ENCODE measurements at places on chromosomes 6 and 20. TPM values are rescaled to one million over a fixed set of nuclear protein-coding genes. Genes with fewer than 3 reads are reported as not detected.

- no peaks in the 10 kb centered on the region for H3K36me3 ChIP-seq
- H3K27ac ChIP-seq, result no peak overlapping the region
- DNase-seq, result peak; percentile 87
- H3K4me1 ChIP-seq, result peaks cover 5% of the 10 kb centered on the region
- H3K27me3 ChIP-seq, result no peaks in the 10 kb centered on the region
- H3K4me3 ChIP-seq, result no peak overlapping the region
Observed at GRCh38 chr6:722077-722524, 29.2 kb upstream of the EXOC2 start.

DNA sequence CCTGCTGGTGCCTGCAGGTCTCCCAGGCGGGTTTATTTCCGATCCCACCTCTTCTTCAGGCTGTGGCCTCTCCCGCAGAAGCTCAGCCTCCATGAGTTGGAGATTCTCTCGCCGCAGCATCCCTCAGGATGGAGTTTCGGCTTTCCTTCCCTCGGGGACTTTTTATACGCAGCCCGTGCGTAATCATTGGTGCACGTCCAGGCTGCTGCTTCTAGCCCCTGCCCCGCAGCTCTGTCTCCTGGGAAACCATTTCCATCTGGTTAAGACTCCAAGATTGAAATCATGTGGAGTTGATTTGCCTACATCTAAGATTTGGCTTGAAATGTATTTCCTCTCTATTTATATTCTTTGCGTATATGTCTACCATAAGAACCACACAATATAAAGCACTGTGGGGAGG lies 46.7 kb upstream of the CARMIL1 start:
- DNase-seq, result no peak
- H3K27me3 ChIP-seq, result no peaks in the 10 kb centered on the region
- no peaks in the 10 kb centered on the region for H3K4me1 ChIP-seq
- H3K36me3 ChIP-seq, result no peaks in the 10 kb centered on the region
- H3K4me3 ChIP-seq, result no peak overlapping the region

GRCh38 chr6:64290867-64291266 lies 655.3 kb downstream of the PHF3 start:
- H3K36me3 ChIP-seq, result no peaks in the 10 kb centered on the region
- no peak overlapping the region for H3K27ac ChIP-seq
- H3K27me3 ChIP-seq, result no peaks in the 10 kb centered on the region
- H3K4me3 ChIP-seq, result no peak overlapping the region
- H3K4me1 ChIP-seq, result no peaks in the 10 kb centered on the region
- no peak for DNase-seq

- no peaks in the 10 kb centered on the region for H3K27me3 ChIP-seq
- no peak for DNase-seq
- peaks cover 44% of the 10 kb centered on the region for H3K4me1 ChIP-seq
Observed at GRCh38 chr20:19969507-19970255, 47.5 kb upstream of the NAA20 start.

DNA sequence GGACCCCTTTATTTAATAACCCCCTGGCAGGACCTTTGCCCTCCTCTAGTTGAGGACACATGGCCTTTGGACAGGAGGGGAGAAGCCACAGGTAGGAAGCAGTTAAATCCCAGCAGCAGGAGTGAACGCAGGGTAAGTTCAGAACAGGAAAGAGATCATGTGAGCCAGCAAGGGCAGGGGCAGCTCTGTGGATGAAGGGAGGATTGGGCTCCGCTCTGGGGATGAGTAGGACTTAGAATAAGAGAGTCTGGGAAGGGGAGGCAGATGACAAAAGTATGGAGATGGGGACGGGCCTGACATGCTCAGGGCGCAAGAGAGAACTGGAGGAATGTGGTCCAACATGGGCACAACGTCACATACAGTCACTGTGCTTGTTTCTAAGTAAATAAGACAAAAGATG lies 89.0 kb downstream of the NDUFAF5 start:
- DNase-seq, result no peak
- no peak overlapping the region for H3K27ac ChIP-seq

GRCh38 chr6:166470863-166471410 lies 88.2 kb upstream of the MPC1 start:
- H3K4me3 ChIP-seq, result no peak overlapping the region
- no peaks in the 10 kb centered on the region for H3K27me3 ChIP-seq
- DNase-seq, result no peak
- no peaks in the 10 kb centered on the region for H3K4me1 ChIP-seq

DNA sequence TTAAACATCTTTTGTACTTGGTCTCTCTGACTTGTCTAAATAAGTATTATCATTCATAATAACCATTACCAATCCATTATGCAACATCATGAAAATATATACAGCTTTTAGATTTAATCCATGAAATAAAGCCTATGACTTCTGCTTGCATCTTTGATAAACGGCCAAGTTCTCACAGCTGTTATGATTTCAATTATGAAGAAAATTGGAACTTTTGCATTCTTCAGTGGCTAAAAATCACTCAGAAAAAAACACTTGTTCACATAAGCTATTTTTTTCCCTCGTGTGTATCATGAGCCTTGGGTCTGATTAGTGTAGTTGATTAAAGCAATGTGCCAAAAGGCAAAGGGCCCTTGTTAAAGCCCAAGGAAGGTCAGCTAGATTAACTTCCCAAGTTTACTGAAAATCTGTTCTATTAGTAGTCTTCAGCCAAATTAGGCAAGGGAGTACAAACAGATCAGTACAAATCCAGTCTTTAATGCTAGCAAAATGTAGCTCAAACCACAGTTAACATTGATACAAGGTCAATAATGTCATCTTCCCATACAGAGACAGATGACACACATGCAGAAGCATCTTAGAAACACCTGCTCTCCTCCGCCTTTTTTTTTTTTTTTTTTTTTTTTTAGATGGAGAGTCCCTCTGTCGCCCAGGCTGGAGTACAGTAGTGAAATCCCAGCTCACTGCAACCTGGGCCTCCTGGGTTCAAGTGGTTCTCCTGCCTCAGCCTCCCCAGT lies 69.9 kb downstream of the SGK1 start:
- H3K27ac ChIP-seq, result no peak overlapping the region
- DNase-seq, result no peak
- no peaks in the 10 kb centered on the region for H3K36me3 ChIP-seq
- no peaks in the 10 kb centered on the region for H3K27me3 ChIP-seq

DNA sequence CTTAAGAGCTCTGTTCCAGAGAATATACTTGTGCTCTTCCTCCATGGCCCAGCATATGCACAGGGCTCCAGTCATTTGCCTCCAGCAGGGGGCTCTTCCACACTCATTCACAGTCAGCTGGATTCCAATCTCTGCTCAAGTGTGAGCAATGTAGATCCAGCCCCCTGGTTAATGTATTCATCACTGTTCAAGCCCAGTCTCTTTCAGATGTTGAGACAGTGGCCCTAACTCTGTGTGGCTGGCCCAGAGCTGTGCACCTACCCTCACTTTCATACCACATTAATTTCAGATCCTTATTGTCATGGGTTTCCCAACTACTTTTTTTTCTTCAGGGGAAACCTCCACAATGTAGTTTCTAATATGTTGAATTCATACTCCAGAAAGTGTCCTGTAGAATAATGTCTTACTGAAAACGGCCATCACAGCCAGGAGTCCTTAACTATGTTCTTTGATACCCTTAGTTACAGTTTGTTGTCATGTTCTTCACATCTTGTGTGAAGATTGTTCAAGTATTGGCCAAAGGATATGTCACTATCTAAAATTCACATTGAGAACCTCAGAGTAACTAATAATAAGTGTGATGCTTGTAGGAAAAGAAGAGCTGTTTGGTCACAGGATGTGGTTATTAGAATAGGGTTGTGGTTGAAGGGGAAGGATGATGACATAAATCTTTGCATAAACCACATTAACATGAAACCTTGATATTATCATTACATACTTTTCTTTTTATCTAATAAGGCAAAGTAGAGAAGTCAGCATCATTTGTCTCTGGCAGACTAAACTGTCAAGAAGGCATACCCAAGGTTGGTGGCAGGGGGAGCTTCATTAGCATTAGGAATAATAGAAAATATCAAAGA lies 14.4 kb upstream of the HLA-DQA1 start:
- no peaks in the 10 kb centered on the region for H3K27me3 ChIP-seq
- DNase-seq, result peak; percentile 56
- no peak overlapping the region for H3K4me3 ChIP-seq
- H3K27ac ChIP-seq, result no peak overlapping the region

DNA sequence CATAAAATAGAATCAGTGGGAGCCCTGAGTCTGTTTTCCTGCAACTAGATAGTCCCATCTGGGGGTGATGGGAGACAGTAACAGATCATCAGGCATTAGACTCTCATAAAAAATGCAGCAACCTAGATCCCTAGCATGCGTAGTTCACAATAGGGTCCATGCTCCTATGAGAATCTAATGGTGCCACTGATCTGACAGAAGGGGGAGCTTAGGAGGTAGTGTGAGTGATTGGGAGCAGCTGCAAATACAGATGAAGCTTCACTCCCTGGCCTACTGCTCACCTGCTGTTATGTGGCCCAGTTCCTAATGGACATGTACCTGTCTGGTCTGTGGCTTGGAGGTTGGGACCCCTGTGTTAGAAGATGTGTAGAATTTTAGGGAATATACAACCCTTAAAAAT lies 904.5 kb upstream of the EPHA7 start:
- H3K4me3 ChIP-seq, result no peak overlapping the region
- H3K27ac ChIP-seq, result no peak overlapping the region
- no peaks in the 10 kb centered on the region for H3K36me3 ChIP-seq
- DNase-seq, result peak; percentile 3
- H3K27me3 ChIP-seq, result no peaks in the 10 kb centered on the region
- H3K4me1 ChIP-seq, result no peaks in the 10 kb centered on the region

- peaks cover 98% of the 10 kb centered on the region for H3K27me3 ChIP-seq
- peak; percentile 34 for DNase-seq
- no peak overlapping the region for H3K27ac ChIP-seq
- H3K4me1 ChIP-seq, result peaks cover 43% of the 10 kb centered on the region
Observed at GRCh38 chr6:100460650-100461204, 4.0 kb downstream of the SIM1 start.

DNA sequence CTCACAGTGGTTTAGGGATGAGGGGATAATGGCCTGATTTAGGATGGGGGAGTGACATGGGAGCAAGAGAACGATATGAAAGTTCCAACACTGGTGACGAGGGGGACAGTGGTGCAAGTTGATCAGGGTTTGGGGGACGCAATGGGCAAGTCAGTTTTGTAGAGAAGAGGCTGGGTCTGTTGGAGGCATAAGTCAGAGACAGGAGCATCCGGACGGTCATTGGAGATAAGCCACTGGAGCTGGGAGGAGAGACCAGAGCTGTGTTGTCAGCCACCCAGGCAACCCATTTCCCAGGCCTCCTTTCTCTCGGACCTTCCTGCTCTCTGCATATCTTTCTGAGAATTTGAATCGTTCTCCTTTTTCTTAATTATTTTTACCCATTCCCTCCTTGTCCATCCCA lies 9.5 kb downstream of the DNPH1 start:
- no peak overlapping the region for H3K27ac ChIP-seq
- H3K36me3 ChIP-seq, result peaks cover 98% of the 10 kb centered on the region
- H3K4me3 ChIP-seq, result no peak overlapping the region
- H3K4me1 ChIP-seq, result no peaks in the 10 kb centered on the region
- DNase-seq, result no peak

DNA sequence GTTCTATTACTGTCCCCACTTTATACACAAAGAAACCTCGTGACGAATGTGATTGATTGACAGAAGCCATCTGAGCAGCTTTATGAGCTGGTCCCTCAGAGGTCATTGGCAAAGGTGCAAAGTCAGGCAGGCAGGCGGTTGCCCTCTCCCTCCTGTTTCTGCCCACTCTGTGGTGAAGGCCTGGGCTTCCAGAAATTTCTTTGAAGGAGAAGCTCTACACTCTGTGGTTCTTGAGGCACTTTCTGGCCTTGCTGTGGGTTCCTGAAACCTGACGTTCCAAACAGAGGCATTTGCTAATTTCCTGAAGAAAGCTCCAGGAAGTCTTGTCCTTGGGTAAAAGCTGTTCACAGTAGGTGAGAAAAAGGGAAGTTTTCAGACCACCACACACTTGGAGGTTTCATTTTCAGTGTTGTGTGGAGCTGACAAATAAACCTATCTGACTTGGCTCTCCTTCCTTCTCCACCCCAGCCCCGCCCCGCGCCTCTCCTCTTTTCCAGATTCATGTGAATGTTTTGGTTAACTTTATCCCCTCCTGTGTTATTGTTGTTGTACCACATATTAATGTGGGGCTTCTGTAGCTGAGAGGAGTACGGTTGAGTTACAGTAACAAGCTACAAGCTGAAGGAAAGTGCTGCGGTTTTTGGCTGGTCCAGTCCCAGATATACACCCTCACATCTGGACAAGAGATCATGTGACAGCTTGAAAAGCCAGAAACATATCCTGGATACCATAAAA lies 274.1 kb downstream of the CLIC5 start:
- DNase-seq, result peak; percentile 32
- no peaks in the 10 kb centered on the region for H3K4me1 ChIP-seq

The OR2B6 gene
- polyA plus RNA-seq, result not detected

The SLC22A7 gene
- polyA plus RNA-seq, result not detected

The HLA-DQB2 gene
- polyA plus RNA-seq, result not detected

The FOXQ1 gene
- 11.7 TPM for polyA plus RNA-seq

All from stomach (tissue), 19 donors.